K562 (cell line): ENCODE measurements at places on chromosomes 7 and 10. TPM values are rescaled to one million over a fixed set of nuclear protein-coding genes. Genes with fewer than 3 reads are reported as not detected.
A peak's percentile ranks its signal among the peaks of the same experiment; 100 is the strongest.

AGAP4 gene
- 22.7 and 26.6 TPM in 2 replicates for polyA plus RNA-seq

DNA sequence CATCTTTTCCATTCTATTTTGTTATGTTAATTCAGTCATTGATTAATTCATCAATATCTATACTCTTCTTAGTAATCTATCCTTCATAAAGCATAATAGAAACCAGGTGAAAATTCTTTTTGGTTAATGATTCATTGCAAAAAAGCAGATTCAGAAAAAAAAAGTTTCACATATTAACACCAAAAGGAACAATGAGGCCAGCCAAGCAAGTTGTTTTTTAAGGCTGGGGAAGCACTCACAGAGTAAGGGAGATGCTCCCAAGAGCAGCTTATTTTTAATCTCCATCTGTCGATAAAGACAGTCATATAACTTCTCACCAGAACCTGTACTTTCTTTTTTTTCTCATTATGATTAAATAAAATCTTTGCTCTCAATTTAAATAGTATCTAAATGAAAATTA lies 95.8 kb downstream of the CACNA2D1 start:
- H3K4me3 ChIP-seq = no peak overlapping the region
- H3K27me3 ChIP-seq = no peaks in the 10 kb centered on the region
- no peak overlapping the region for H3K27ac ChIP-seq
- H3K36me3 ChIP-seq = no peaks in the 10 kb centered on the region

FAM20C gene
- not detected in 2 replicates for polyA plus RNA-seq

SCRN1 gene
- polyA plus RNA-seq = 0.09 and 0.20 TPM in 2 replicates

PGAM2 gene
- polyA plus RNA-seq = not detected in 2 replicates

DNA sequence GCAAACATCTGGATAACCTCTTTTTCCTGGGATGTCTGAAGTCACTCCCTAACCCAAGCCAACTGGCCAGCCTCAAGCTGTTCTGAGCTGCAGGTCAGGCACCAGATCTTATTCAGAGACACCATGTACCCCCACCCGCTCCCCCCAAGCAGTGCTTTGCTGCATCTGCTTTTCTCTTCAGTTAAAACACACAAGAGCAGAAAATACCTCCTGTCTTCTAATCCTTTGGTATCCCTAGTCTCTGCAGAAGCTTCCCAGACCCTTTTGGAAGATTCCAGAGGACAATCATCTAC lies 3.0 kb downstream of the ZNF488 start:
- H3K36me3 ChIP-seq = no peaks in the 10 kb centered on the region
- H3K27ac ChIP-seq = no peak overlapping the region
- H3K27me3 ChIP-seq = peaks cover 66% of the 10 kb centered on the region

OR13A1 gene
- polyA plus RNA-seq = 0.04 TPM in 1 of 2 replicates, not detected in the other

- no peaks in the 10 kb centered on the region for H3K27me3 ChIP-seq
- no peak for DNase-seq
- H3K27ac ChIP-seq = no peak overlapping the region
- H3K4me3 ChIP-seq = no peak overlapping the region
- H3K36me3 ChIP-seq = peaks cover 100% of the 10 kb centered on the region
- no peaks in the 10 kb centered on the region for H3K4me1 ChIP-seq
Observed at GRCh38 chr10:3136763-3137611, 35.6 kb downstream of the PITRM1 start.

DNA sequence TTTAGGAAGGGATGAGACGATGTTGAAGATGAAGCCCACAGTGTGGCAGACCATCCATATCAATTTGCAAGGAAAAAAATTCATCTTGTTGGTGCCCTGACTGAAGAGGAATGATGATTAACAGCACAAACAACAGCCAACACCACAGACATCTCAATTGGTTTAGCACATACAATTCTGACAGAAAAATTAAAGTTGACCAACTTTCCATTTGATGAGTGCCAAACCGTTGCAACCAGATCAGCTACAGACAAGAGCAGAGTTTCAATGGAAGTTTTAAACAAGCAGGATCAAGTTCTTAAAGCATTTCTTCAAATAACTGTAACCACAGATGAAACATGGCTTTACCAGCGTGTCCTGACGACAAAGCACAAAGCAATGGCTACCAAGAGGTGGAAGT lies 132.4 kb upstream of the DNAJB12 start:
- no peaks in the 10 kb centered on the region for H3K36me3 ChIP-seq
- no peak for DNase-seq
- no peak overlapping the region for H3K27ac ChIP-seq
- no peaks in the 10 kb centered on the region for H3K27me3 ChIP-seq
- H3K4me1 ChIP-seq = no peaks in the 10 kb centered on the region
- H3K4me3 ChIP-seq = no peak overlapping the region

- no peak overlapping the region for H3K27ac ChIP-seq
- no peak for DNase-seq
- H3K36me3 ChIP-seq = no peaks in the 10 kb centered on the region
- no peak overlapping the region for H3K4me3 ChIP-seq
Observed at GRCh38 chr10:46248651-46249146, 38.1 kb upstream of the ANTXRL start.

- no peaks in the 10 kb centered on the region for H3K36me3 ChIP-seq
- H3K27me3 ChIP-seq = peaks cover under 1% of the 10 kb centered on the region; the same call in 2 of the 3 replicates
- H3K27ac ChIP-seq = no peak overlapping the region
- H3K4me1 ChIP-seq = no peaks in the 10 kb centered on the region
- H3K4me3 ChIP-seq = no peak overlapping the region
- DNase-seq = no peak
Observed at GRCh38 chr7:47241112-47242065, 340.5 kb downstream of the TNS3 start.

- peak overlapping the region; percentile 34; the same call in 1 of the 3 replicates for H3K27ac ChIP-seq
- no peaks in the 10 kb centered on the region for H3K27me3 ChIP-seq
- no peak for DNase-seq
Observed at GRCh38 chr10:22618078-22618785, 96.1 kb downstream of the PIP4K2A start.

CTAGE6 gene
- polyA plus RNA-seq = 0.21 TPM in 1 of 2 replicates, not detected in the other

- no peaks in the 10 kb centered on the region for H3K36me3 ChIP-seq
- H3K27me3 ChIP-seq = no peaks in the 10 kb centered on the region
- no peaks in the 10 kb centered on the region for H3K4me1 ChIP-seq
- DNase-seq = no peak
- no peak overlapping the region for H3K4me3 ChIP-seq
Observed at GRCh38 chr7:144656965-144657517, 178.8 kb downstream of the TPK1 start.

GRCh38 chr7:153507885-153508284 lies 544.3 kb upstream of the DPP6 start:
- no peaks in the 10 kb centered on the region; the same call in 2 of the 3 replicates for H3K27me3 ChIP-seq
- DNase-seq = no peak
- no peak overlapping the region for H3K27ac ChIP-seq
- H3K4me1 ChIP-seq = no peaks in the 10 kb centered on the region
- H3K36me3 ChIP-seq = no peaks in the 10 kb centered on the region

SPDYE16 gene
- polyA plus RNA-seq = not detected in 2 replicates

SLC13A1 gene
- polyA plus RNA-seq = not detected in 2 replicates

GRCh38 chr10:3199488-3199887 lies 26.9 kb upstream of the PITRM1 start:
- H3K27ac ChIP-seq = no peak overlapping the region
- DNase-seq = no peak
- H3K27me3 ChIP-seq = peaks cover 69% of the 10 kb centered on the region
- peaks cover 8% of the 10 kb centered on the region for H3K4me1 ChIP-seq
- H3K36me3 ChIP-seq = no peaks in the 10 kb centered on the region
- no peak overlapping the region for H3K4me3 ChIP-seq

PPP1R3C gene
- polyA plus RNA-seq = 0.07 TPM in 1 of 2 replicates, not detected in the other

DNA sequence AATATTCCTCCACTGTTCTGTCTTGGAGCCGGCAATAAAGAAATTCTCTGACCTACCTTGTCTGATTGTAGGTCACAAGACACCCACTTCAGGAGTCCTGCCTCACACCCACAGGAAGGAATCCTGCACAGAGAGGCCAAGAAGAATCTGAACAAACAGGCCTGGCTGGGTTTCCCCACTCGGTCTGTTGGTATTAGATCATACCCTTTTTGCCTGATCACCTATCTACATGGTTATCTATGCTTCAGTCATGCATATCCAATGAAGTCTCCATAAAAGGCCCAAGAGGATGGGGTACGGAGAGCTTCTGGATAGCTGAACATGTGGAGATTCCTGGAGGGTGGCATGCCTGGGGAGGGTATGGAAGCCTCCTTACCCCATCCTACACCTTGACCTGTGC lies 12.3 kb downstream of the OGDH start:
- no peaks in the 10 kb centered on the region for H3K27me3 ChIP-seq
- H3K4me3 ChIP-seq = no peak overlapping the region
- DNase-seq = no peak
- H3K36me3 ChIP-seq = peaks cover 17% of the 10 kb centered on the region; the same call in 2 of the 3 replicates

DNA sequence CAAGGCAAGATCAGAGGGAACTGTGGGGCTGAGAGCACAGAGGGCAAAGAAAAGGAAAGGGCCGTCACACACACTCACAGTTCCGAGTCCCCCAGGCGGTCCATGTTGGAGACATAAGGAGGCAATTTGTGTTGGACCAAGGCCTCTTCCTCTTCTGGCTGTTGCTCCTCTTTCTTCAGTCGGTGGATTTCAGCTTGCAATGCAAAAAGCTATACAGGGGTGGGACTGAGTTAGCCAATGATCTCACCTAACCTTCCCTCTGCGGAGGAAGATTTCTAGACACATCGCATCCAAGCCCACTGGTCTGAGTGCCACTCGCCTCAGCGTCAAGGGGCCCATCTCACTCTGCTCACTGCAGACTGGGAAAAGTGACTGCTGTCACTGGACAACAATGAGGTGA lies 5.5 kb downstream of the WDR91 start:
- no peak overlapping the region for H3K27ac ChIP-seq
- no peak overlapping the region for H3K4me3 ChIP-seq
- H3K4me1 ChIP-seq = peaks cover 9% of the 10 kb centered on the region
- DNase-seq = no peak

ZNF716 gene
- not detected in 2 replicates for polyA plus RNA-seq

UTF1 gene
- polyA plus RNA-seq = 0.46 TPM in 1 of 2 replicates, not detected in the other

DNA sequence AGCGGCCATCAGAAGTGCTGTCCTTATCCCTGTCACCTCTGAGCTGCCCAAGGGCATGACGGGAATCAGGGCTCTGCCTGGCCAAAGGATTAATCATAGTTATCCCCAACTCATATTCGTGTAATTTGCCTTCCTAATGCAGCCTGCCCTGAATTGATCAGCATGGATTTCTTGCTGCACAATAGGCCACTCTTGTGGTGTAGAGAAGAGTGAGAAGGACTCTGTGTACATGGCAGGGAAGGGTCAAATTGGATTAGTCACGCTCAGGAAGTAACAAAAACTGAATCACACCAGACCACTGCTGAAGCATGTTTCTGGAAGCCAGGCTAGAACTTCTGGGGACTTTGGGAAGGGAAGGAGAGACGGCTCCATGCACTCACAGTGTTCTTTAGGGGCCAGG lies 227.0 kb downstream of the BUB3 start:
- DNase-seq = no peak
- no peaks in the 10 kb centered on the region for H3K4me1 ChIP-seq
- no peaks in the 10 kb centered on the region for H3K27me3 ChIP-seq

ELN gene
- polyA plus RNA-seq = not detected in 2 replicates

GRCh38 chr7:117262546-117262945 lies 60.3 kb downstream of the WNT2 start:
- H3K27ac ChIP-seq = no peak overlapping the region
- H3K36me3 ChIP-seq = no peaks in the 10 kb centered on the region
- no peaks in the 10 kb centered on the region for H3K4me1 ChIP-seq
- no peaks in the 10 kb centered on the region; the same call in 1 of the 2 replicates for H3K27me3 ChIP-seq

GRCh38 chr10:29642990-29643389 lies 8.2 kb upstream of the SVIL start:
- H3K4me1 ChIP-seq = no peaks in the 10 kb centered on the region
- H3K36me3 ChIP-seq = no peaks in the 10 kb centered on the region
- peaks cover 11% of the 10 kb centered on the region for H3K27me3 ChIP-seq
- DNase-seq = no peak
- no peak overlapping the region for H3K4me3 ChIP-seq
